ENCODE measurements at places on chromosomes 6 and 20.

GRCh38 chr20:37346236-37346534 is 245 bp downstream of the SRC start:
- no peak for DNase-seq

DNA sequence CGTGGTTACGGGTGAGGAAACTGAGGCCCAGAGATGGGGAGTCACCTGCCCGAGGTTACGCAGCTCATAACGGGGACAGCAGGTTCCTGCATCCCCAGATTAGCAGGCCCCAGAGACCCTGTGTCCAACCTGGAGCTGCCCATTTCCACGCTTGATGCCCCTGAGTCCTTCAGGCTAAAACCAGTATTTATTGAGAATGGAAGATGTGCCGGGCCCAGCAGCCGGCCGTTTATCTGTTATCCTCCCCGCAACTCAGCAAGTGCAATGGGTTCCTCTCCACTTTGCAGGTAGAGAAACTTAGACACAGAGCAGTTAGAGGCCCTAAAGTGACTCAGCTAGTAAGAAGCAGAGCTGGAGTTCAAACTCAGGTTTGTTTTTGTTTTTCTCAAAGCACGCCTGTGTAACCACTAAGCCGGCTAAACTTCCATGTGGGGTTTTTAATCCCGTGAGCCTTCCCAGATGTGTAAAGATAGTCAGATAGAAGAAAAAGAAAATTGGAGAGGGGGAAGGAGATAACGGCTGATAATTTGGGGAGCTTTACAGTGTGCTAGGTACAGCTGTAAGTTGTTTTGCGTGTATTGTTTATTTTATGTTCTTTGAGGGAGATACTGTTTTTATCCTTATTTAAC is 775 bp downstream of the PFDN4 start:
- no peak for DNase-seq

GRCh38 chr20:38610521-38610920 is 8.9 kb downstream of the ARHGAP40 start:
- DNase-seq: no peak

DNA sequence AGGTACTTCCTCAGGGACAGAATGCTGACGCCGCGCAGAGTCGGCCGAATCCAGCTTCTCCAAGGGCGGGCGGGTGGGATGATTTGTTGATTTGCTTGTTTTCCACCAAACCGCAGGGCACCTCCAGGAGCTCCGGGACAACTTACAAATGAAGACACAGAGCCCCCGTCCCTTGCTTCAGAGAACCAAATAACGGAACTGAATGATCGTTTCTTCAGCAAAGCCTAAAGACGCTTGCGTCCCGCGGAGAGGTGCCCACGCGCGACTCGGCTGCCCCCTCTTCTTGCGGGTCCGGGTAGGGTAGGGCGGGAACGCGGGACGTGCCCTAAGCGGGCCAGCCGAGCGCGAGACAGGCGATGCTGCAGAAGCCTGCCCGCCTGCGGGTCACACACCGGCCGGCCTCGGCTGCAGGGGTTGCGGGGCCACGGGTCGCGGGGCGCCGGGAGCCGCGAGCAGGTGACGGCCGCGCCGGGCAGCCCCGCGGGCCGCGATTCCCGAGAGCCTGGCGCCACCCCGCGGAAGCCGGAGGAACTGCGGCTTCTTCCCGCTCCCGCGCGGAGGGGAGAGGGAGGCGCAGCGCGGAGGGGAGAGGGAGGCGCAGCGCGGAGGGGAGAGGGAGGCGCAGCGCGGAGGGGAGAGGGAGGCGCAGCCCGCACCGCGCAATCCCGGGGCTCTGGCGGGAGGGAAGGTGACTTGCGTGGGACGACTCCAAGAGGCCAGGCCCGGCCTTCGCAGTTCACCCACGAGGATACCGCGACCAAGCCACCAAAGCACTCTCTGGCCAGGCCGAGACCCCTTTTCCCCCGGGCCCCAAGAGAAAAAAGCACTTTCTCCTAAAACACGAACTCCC is 7.7 kb upstream of the FOXF2 start:
- DNase-seq: no peak

GRCh38 chr6:154938221-154938580 is 56.9 kb upstream of the TIAM2 start:
- DNase-seq: no peak

GRCh38 chr6:159065759-159066329 is 21.1 kb upstream of the TAGAP start:
- DNase-seq: no peak

DNA sequence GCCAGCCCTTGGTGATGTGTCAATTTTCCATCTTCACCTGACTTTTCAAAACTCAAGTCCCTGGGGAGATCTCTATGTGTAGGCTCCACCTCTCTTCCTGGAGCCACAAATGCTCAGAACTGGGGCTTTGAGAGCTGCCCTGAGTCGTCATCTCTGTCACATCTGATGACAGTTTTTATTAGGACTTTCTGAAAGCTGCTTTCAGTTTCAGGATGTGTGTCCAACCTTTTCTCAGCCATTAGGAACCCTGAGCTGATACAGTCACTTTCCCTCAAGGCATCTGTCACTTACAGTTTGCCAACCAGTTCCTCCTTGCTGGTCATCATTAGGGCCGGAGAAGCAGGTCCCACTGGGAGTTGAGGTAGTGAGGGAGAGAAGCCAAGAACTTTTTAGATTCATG is 365.9 kb upstream of the CHD6 start:
- DNase-seq: no peak

DNA sequence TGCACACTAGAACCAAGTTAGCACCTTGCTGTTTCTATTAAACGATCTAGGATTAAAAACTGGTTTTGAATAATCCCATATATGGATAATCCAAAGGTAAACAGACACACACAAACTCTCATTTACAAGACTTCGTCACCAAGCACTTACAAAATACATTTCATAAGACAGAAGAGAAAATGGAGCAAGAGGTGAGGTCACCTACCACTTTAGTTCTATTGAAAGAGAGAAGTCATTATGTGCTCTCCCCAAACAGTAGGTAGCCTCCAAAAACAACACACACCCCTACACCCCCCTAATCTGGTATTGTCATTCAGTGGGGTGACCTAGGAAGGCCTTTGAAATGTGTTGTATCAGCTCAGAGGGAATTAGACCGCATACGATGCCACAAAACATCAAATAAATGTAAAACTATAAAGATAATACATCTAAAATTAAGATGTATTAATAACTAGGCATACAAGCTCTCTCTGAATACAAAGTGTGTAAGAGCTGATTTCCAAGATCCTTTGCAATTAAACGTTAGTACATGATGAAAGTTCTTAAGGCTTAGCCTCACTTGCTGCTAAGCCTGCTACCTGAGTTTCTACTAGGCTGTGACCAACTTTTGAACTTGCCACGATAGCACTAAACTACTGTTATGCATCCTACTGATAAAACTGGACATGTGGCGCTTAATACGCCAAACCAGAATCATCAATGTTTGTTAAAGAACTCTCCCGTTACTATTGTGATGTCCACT is 1.6 kb downstream of the SRPK1 start:
- no peak for DNase-seq

- no peak for DNase-seq
Observed at GRCh38 chr6:44561060-44561623, 173.6 kb downstream of the CDC5L start.

- no peak for DNase-seq
Observed at GRCh38 chr6:29486577-29486976, 1.2 kb downstream of the MAS1L start.

DNA sequence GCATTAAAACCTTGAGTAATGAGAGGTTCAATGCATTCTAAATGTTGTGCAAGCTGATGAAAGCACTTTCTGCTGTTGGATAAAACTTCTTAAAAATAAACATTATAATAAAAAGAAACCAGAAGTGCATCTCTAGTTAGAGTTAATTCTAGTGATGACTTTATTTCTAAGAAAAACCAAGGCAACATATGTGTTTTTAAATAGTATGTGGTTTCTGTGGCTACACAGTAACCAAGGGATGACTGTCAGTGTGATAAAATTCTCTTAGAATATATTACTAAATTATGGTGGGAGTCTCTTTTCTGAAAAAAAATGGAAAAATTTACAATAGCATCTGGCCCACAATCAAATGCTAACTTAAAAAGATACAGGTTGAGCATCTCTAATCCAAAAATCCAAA is 117.0 kb downstream of the ME1 start:
- no peak for DNase-seq

- no peak for DNase-seq
Observed at GRCh38 chr20:15708984-15709598, 864.2 kb downstream of the KIF16B start.

GRCh38 chr6:88544986-88545612 is 379.0 kb upstream of the CNR1 start:
- DNase-seq: no peak

GRCh38 chr20:9319687-9320384 is 194.6 kb upstream of the LAMP5 start:
- no peak for DNase-seq

DNA sequence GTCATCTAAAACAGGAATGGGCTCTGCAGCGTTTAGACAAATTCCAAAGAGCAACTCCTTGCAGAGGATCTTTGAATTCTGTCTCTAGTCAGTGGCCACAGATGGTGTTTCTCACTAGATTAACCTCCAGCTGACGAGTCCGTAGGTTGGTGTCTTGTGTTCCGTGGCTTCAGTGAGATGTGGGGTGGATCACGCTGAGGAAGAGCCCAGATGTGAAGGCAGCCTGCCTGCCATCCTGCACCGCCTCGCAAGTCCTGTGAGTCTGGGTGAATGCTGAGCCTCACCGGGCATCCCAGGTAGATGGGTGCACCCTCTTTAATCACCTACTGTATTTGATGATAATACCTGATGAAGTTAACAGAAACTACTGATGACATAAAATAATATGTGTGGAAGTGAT is 70.4 kb downstream of the THBS2 start:
- no peak for DNase-seq

- no peak for DNase-seq
Observed at GRCh38 chr6:35730745-35731413, 6.0 kb upstream of the ARMC12 start.

- no peak for DNase-seq
Observed at GRCh38 chr20:11219192-11219591, 545.4 kb upstream of the JAG1 start.

DNA sequence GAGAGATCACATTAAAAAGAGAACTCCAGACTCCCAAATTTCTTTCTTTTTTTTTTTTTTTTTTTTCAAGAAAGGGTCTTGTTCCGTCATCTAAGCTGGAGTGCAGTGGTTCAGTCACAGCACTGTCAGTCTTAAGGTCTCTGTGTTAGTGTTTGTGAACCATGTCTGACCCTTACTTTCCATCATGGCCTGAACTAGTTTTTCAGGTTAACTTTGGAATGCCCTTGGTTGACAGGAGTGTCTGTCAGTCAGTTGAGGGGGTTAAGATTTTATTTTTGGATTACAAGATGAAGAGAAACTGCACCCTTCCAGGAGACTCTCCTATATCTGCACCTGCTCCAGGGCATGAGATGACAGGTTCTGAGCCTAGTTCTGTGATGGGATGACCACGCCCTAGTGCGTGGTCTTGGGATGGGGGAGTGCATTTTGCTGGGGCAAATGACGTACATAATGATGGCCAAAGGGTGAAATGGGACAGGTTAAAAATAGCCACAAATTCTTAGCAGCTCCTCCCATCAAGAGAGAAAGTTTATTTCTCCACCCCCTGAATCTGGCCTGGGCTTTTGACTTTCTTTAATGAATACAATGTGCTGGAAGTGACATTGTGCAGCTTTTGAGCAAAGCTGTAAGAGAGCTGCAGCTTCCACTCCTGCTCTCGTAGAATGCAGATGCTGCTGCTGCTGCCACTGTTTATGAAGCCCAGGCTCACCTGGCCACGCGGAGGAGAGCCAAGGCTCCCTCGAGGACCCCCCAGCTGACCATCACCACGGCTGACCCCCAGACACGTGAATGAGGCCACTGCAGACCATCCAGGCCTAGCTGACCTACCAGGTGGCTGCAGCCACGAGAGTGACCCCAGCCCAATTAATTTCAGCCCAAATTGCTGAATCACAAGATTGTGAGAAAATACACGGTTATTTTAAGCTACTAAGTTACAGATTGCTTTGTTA is 29.7 kb upstream of the FAM50B start:
- DNase-seq: no peak

- peak; percentile 30 for DNase-seq
Observed at GRCh38 chr6:159252955-159253508, 83.8 kb downstream of the FNDC1 start.

DNA sequence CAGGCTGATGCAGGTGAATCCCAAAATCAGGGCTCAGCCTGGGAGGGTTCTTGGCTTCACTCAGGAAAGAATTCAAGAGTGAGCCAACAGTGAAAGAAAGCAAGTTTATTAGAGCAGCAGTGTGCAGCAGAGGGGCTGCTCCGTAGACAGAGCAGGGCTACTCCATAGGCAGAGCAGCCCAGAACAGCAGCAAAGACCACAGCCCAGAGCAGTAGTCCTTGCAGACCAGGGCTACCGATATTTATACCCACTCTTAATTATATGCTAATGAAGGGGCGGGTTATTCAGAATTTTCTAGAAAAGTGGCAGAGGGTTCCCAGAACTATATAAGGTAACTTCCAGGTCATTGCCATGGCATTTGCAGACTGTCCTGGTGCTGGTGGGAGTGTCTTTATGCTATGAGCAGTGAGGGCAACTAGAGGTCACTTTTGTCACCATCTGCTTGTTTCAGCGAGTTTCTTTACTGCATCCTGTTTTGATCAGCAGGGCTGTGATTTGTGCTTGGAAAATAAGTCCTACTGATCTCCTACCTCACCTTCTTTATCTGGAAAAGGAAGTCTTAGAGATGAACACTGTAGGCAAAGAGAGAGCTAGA is 39.8 kb upstream of the PTPN1 start:
- no peak for DNase-seq

DNA sequence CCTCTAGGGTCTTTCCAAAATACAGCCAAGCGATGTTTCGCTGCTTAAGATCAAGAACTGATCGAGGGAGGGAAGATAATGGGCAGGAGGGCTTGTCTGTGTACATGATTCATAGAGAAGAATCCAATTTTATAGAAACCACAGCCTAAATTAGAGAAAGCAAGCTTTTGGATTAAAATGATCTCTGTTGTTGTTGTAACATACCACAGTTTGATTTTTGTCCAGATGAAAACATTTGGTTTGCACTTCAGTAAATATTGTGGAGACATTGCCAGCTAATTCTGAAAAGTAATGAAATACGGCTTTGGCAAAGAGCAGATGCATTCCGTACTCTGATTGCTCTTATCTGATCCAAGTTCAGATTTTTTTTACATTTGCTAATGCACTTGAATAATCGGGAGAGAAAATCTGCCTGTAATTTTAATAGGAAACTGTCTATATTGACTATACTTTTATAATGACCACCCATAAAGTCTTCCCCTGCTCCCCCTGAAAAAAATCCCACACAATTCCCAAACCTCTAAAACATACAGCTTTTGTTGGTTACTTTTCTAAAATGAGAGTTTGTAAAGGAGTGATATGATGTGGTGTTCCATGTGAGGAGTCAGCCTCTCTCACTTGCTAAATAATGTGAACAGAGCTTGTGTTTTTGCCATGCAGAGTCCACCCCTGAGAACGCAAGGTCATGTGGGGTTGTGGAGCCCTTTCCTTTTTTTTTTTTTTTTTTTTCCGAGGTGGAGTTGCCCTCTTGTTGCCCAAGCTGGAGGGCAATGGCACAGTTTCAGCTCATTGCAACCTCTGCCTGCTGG is 199.9 kb downstream of the DTNBP1 start:
- DNase-seq: no peak

GRCh38 chr6:75991941-75992340 is 80.5 kb downstream of the IMPG1 start:
- DNase-seq: no peak

GRCh38 chr6:157491571-157492232 is 110.7 kb downstream of the ZDHHC14 start:
- no peak for DNase-seq
